ENCODE measurements at places on chromosomes 2 and 18.

- no peaks in the 10 kb centered on the region for H3K27me3 ChIP-seq
- no peaks in the 10 kb centered on the region for H3K36me3 ChIP-seq
- no peak for DNase-seq
- H3K27ac ChIP-seq, result no peak overlapping the region
- no peaks in the 10 kb centered on the region for H3K4me1 ChIP-seq
Measured at GRCh38 chr2:49973436-49973835, 819.1 kb upstream of the FSHR start.

- H3K4me3 ChIP-seq, result no peak overlapping the region
- no peaks in the 10 kb centered on the region for H3K4me1 ChIP-seq
- no peaks in the 10 kb centered on the region for H3K27me3 ChIP-seq
- no peak for DNase-seq
- no peak overlapping the region for H3K27ac ChIP-seq
Measured at GRCh38 chr2:127254386-127254981, 34.4 kb upstream of the CYP27C1 start.

GRCh38 chr2:198036029-198036879 is 231.9 kb downstream of the PLCL1 start:
- H3K36me3 ChIP-seq, result no peaks in the 10 kb centered on the region
- H3K4me1 ChIP-seq, result no peaks in the 10 kb centered on the region
- DNase-seq, result no peak
- H3K27ac ChIP-seq, result no peak overlapping the region
- no peak overlapping the region for H3K4me3 ChIP-seq
- H3K27me3 ChIP-seq, result no peaks in the 10 kb centered on the region

DNA sequence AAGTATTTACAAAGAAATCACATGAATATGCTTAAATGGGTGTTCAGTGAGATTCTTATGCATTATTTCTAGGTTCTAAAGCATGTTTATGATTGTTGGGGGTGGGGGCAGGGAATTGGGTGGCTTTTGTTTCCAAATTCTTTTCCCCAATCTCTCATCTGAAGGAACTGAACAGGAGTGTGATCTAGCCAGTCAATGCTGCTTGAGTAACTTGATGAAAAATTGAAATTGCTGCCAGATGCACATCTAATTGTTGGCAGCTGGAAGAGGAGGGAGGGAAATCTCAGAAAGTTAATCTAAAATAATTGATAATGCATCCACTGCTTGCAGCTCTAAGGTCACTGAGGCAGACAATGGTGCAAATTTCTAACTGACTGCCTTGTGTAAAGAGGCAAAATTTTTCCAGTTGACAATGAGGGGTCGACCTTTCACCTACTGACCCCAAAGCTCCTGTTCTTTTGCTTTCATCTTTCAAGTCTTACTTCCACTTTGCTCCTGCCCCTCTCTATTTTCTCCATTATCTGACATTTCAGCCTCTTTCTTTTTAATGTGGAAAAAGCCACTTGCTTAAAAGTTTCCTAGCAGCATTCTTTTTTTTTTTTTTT is 53.3 kb downstream of the IRS1 start:
- no peak overlapping the region for H3K4me3 ChIP-seq
- H3K27ac ChIP-seq, result no peak overlapping the region
- peaks cover 41% of the 10 kb centered on the region for H3K4me1 ChIP-seq
- no peaks in the 10 kb centered on the region for H3K36me3 ChIP-seq

DNA sequence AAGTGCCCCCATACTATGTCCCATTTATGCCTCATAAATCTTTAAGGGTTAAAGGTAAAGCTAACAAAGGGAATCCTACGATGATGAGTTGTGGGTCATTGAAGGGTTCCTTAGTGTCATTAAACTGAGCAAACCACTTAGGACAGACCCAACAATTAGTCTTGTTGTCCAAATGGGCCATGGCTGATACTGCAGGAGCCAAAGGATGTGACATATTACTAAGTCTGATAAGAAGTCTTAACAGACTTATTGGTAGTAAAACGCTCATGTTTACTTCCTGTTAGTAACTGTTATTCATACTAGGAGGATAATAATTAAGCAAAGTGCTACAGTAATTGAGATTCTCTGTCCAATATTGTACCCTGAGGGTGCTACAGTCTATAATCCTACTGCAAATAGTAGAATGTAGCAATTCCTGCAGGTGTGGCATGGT is 96.8 kb downstream of the PTPN4 start:
- DNase-seq, result no peak
- H3K4me3 ChIP-seq, result no peak overlapping the region
- H3K4me1 ChIP-seq, result peaks cover 6% of the 10 kb centered on the region
- no peak overlapping the region for H3K27ac ChIP-seq
- H3K36me3 ChIP-seq, result no peaks in the 10 kb centered on the region

GRCh38 chr2:5290900-5291546 is 401.2 kb upstream of the SOX11 start:
- H3K4me3 ChIP-seq, result no peak overlapping the region
- no peaks in the 10 kb centered on the region for H3K36me3 ChIP-seq
- no peaks in the 10 kb centered on the region for H3K4me1 ChIP-seq
- no peaks in the 10 kb centered on the region for H3K27me3 ChIP-seq

GRCh38 chr2:203688798-203689197 is 17.6 kb upstream of the CD28 start:
- no peak overlapping the region for H3K4me3 ChIP-seq
- H3K27me3 ChIP-seq, result no peaks in the 10 kb centered on the region
- H3K36me3 ChIP-seq, result no peaks in the 10 kb centered on the region
- H3K27ac ChIP-seq, result peak overlapping the region; percentile 84
- peaks cover 76% of the 10 kb centered on the region for H3K4me1 ChIP-seq
